ENCODE measurements at places on chromosomes 5 and 9.
A peak's percentile ranks its signal among the peaks of the same experiment; 100 is the strongest.

DNA sequence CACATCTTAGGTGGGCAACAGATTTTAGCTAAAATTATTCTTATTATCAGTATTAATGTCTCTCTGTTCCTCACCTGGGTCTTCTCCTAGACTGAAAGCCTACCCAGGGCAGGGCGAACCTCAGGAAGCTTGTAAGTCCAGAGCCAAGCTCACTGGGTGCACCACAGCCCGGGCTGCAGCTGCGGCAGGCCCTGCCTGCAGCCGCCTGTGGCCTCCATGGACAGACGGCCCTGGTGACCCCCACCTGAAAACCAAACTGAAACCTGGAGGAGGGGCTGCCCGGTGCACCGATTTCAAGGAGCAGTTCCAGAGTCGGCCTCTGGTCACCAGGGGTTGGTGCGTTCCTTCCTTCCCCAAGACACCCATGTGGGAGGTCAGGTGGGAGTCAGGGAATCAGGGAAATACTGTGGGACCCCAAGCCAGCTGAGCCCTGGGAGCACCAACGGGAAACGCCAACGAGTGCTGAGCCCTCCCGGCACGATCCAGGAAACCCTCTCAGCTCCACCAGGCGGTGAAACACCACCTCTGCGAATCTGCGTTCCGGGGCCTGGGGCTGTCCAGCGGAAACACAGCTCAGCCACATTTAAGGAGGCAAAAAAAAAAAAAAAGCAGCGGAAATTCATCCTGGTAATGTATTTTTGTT is 68.6 kb upstream of the PPP1R26 start:
- DNase-seq: no peak

DNA sequence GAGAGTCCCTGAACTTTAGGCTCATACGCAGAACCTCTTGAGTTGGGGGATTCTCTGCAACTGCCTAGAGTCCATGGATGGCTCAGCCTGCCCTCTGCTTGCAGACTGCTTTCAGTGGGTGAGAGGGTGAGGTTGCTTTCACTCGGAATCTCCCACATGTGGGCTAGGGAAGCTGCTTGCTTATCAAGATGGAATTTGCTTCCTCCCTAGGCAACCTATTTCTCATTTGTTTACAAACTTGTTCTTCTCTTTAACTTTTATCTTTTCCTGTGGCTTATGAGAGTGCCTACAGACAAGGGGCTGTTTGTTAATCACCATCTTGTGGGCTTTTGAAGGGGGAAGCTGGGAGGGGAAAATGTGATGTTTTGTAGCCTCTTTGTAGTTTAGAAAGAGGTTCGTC is 10.0 kb downstream of the TLE4 start:
- DNase-seq: no peak

DNA sequence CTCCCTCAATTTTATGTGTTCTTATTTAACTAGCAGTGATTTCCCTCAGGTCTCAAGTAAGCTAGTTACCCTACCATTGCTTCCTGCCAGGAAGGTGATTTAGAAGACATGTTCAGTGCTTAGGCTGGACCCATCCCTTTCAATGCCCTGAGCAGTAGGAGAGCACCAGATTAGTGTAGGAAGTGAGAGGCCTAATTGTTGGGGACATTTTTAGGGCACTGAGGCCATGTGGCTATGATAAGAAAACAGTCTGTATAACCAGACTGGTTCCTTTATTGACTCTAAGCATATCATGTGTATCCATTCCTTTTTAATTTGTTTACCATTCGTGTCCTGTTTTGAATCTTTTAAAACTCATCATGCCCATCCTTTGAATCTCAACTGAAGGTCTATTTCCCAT is 312.3 kb upstream of the PRR16 start:
- no peak for DNase-seq

DNA sequence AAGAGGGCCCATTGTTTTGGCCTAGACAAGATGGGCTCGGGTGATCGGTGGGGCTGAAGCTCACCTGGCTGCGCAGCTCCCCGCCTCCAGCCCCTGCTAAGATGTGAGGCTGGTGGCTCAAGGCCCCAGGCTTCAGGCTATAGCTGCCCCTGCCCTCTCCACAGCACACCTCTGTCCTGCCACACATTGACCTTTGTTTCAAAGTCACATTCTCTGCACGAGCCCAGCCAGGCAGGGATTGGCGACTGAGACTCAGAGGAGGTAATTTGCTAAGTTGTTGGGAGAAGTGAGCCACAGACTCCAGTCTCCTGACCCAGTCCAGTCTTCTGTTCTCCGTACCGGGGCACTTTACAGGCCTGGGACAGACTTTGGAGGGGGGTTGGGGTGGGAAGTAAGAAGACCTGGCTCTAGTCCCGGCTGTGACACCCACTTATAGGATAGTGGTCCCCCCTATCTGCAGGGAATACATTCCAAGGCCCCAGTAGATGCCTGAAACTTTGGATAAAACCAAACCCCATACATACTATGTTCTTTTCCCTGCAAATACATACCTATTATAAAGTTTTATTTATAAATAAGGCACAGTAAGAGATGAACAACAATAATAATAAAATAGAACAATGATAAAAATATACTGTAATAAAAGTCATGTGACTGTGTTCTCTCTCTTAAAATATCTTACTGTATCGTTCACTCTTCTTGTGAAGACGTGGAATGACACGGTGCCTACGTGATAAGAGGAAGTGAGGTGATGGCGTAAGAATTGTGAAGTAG is 13.3 kb downstream of the PDGFRB start:
- DNase-seq: no peak

- no peak for DNase-seq
These were observed 118.3 kb downstream of the DRD1 start for GRCh38 chr5:175325681-175326080.

DNA sequence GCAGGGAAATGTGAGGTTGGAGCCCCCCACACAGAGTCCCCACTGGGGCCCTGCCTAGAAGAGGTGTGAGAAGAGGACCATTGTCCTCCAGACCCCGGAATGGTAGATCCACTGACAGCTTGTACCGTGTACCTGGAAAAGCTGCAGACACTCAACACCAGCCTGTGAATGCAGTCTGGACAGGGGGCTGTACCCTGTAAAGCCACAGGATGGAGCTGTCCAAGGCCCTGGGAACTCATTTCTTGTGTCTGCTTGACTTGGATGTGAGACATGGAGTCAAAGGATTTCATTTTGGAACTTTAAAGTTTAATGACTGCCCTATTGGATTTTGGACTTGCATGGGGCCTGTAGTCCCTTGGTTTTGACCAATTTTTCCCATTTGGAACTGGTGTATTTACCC is 535.0 kb upstream of the MEF2C start:
- DNase-seq: no peak

GRCh38 chr9:127503947-127504886 is 52.9 kb downstream of the LRSAM1 start:
- peak; percentile 69 for DNase-seq

- no peak for DNase-seq
These were observed 18.9 kb upstream of the GARNL3 start for GRCh38 chr9:127245637-127246164.

DNA sequence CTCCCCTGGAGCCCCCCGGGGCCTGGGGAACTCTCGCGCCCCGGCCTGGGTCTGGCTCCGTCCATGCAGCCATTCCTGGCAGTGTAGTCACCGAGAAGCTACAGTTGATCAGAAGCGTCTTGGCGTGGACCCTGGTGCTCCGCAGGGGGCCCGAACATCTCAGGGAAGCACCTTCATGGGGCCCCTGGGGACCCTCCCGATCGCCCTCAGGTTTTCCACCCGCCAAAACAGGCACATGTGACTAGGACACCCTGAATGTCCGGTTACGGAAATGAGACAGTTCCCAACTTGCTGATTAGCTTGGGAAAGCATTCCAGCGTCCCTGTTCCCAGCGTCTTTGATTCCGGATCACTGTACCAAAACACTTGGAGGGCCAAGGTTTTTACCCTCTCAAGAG is 472 bp downstream of the FBXO4 start:
- no peak for DNase-seq

- no peak for DNase-seq
These were observed 99.6 kb downstream of the TRIM32 start for GRCh38 chr9:116786737-116787136.

All from CD8-positive, alpha-beta memory T cell (primary cell).